Left colon (tissue), 2 donors: ENCODE measurements at places on chromosomes 11 and 22.

DNA sequence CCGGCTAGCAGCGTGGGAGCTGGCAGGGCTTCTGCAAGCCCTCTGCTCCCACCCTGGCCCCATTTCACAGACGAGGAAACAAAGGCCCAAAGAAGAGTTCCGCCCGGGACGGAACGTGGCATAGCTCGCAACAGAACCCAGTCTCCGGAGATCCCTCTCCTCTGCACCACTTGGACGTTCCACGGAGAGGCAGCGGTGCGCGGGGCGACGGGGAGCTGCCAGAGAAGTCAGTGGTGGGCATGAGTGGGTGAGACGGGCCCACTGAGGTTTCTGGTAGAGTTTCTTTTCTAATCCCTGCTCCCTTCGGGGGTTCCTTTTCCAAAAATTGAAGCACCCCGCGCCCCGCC lies 554 bp upstream of the NECTIN1 start:
- no peak for DNase-seq

- DNase-seq, result no peak
Measured at GRCh38 chr11:71145988-71146824, 106.2 kb downstream of the SHANK2 start.

DNA sequence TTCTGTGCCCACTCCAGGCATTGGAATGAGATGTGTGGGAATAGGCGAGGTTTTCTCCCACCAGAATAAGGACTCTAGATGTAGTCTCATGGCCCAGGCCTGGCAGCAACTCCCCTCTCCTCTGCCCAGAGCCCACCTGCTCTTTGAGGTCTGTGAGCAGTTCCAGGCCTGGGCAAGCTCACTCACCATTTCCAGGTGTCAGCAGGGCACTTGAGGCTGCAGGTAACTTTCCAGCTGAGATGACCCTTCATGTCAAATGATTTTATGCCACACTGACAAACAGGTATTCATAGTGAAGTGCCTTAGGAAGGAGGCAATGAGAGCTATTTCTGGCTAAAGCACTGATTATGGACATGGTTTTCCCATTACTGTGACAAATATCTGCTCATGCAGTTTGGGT lies 123.3 kb upstream of the CCDC90B start:
- DNase-seq, result no peak

GRCh38 chr11:96103102-96103501 lies 179.2 kb upstream of the MTMR2 start:
- no peak for DNase-seq

- no peak for DNase-seq
Measured at GRCh38 chr22:30079952-30080533, at the start of gene HORMAD2. HORMAD2 (plus strand) TSS chr22:30080464; CDS start chr22:30093953, 13,489 bp downstream.

GRCh38 chr11:95512682-95513081 lies 276.9 kb downstream of the FAM76B start:
- peak; percentile 10 for DNase-seq

DNA sequence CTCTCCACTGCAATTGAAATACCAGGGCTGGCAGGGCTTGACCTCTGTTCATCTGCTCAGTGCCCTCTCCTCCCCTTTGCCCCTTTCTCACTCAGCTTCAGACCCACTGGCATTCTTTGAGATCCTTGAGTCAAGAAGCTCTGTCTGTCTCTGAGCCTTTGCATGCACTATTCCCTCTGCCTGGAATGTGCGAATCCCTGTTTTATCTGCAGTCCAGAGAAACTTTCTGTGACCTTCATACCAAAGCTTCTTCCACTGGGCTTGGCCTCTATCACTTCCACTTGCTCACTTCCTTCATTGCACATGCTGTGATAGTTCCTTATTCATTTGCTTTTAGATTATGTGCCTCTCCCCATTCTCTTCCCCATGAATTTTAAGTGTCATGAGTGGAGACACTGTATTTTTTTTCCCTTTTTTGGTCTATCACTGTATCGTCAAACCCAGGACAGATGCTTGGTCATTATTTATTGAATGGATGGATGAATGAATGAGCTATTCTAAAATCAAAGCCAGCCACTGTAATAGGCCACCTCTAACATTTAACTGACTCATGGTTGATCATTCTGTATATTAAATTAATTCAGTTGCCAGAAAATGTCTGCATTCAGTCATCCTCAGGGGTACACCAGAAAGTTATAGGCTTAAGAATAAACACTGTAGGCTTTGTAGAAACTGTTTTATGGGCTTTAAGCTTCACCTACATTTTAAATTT lies 88.7 kb upstream of the TIMP3 start:
- no peak for DNase-seq

GRCh38 chr22:40363059-40363458 lies 7.3 kb upstream of the SGSM3 start:
- no peak for DNase-seq

DNA sequence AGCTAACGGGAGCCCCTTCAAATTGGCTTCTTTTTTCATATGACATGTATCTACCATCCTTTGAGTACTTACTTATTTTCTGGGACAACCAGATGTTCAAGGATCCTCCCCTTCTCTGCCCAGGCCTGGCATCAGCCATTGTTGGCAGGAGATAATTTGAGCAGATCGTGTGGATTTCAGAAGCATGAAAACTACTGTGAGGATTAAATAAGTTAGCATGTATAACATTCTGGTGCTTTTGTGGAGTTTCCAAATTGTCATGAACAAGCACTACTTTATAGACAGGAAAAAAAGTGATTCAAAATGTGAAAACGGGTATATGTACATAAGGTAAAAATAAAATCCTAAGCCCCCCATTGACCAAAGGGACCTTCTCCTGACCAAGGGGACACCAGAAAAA lies 2.1 kb upstream of the NADSYN1 start:
- no peak for DNase-seq
